NCI-H774 (cell line): ENCODE measurements at places on chromosomes 7 and 10.

GRCh38 chr7:77501192-77501515 is 35.9 kb upstream of the PTPN12 start:
- no peak for DNase-seq

- DNase-seq = no peak
Observed at GRCh38 chr10:76031769-76032699, 600.6 kb downstream of the LRMDA start.

DNA sequence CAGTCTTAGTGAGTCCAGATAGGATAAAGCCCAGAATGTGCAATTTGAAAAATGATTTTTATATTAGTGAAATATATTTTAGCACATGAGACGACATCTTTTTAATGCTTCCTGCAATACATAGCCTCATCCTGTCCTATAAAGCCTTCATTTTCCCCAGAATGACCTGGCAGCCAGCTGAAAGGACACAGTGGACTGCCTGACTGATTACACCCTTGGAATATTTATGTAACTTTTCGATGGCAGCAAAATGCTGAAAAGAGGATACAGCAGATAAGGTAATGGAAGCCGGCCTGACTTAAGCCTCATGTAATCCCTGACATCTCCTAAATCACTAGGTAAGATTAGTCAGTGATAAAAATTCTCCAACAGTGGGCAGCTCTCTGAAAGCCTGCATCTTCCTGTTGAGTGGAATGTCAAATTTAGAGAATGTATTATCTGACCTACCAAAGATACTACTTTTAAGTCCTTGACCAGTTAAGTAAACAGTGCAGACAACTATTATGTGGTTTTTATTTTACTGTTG is 210.7 kb upstream of the STEAP1 start:
- no peak for DNase-seq

DNA sequence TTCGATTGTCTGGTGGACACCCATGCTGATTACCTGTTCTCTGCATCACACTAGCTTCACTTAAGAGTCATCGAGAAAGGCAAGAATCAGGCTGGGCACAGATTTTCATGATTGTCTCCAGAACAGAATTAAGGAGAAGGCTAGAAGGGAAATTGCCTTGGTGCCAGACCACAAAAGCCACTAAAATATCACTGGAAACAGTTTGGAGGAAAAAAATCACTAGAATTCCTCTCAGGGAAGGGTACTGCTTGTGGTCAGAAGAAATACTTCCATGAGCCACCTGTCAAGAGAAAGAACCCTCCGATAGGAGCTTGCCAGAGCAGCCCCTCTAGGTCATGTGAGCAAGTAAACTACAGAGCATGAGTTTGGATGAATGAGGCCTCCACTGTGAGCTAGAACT is 269.3 kb upstream of the TEX47 start:
- no peak for DNase-seq

GRCh38 chr7:94908323-94909178 is 1.2 kb downstream of the PPP1R9A start:
- peak; percentile 70 for DNase-seq
